Stimulated activated CD8-positive, alpha-beta memory T cell treated with anti-CD3 and anti-CD28 coated beads, Interleukin-7, amount 100 ng/mL, for 24 hours (primary cell): ENCODE measurements at places on chromosomes 7 and 10.

- DNase-seq: no peak
Measured at GRCh38 chr10:55330486-55330885, 529.5 kb upstream of the PCDH15 start.

- DNase-seq: no peak
Measured at GRCh38 chr10:13016426-13016825, 14.9 kb upstream of the CCDC3 start.

GRCh38 chr10:71836596-71836974, 14.5 kb downstream of the PSAP start:
- DNase-seq: no peak

DNA sequence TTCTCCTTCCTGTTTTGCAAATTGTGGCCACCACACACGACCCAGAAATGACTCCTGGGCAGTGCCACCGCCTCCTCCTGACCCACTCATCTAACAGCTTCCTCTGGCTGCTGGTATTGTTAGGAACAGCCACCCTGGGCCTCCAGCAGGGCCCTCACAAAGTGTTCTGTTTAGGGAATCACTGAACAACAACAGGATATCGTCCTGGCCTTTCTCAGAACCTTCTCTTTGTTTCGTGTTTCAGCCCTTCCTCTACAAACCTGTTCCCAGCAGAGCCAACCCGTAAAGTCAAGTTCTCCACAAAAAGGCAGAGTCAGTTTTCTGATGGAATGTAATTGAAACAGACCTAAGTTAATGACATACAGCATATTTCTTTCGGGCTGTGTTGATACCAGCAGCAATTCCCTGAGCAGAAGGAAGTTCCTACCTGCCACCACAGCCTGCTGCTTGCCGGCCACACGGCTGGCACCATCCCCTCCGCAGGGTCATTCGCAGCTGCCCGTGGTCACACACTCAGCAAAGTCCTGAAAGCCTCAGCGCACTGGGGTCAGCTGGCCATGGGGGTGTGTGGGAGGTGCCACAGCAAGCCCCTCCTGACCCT, 91.7 kb upstream of the PITRM1 start:
- no peak for DNase-seq

DNA sequence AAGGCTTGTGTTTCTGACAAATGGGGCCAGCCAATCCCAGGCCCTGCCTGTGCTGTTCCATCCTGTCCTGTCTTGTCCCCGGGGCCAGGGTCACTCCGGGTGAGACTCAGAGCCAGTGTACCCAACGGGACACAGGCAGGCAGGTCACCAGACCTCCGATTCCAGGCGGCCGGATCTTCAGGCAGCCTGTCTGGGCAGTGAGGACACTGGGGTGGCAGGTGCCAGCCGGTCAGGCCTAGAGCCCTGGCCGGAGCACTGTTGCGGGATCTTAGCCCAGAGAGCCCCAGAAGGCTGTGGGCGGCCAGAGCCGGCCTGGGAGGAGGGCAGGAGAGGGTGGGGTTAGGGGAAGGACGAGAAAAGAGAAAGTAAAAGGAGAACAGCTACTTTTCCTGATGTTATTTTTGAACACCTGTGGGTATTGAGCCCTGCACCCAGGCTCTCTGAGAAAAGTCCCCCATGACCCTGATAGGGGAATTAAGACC, 134.3 kb upstream of the TNRC18 start:
- no peak for DNase-seq

GRCh38 chr7:36604806-36605205, 119.5 kb downstream of the AOAH start:
- DNase-seq: no peak

- DNase-seq: no peak
Measured at GRCh38 chr7:117076426-117076943, 123.2 kb downstream of the ST7 start.

- no peak for DNase-seq
Measured at GRCh38 chr7:105599551-105599950, 18.3 kb upstream of the EFCAB10 start.

DNA sequence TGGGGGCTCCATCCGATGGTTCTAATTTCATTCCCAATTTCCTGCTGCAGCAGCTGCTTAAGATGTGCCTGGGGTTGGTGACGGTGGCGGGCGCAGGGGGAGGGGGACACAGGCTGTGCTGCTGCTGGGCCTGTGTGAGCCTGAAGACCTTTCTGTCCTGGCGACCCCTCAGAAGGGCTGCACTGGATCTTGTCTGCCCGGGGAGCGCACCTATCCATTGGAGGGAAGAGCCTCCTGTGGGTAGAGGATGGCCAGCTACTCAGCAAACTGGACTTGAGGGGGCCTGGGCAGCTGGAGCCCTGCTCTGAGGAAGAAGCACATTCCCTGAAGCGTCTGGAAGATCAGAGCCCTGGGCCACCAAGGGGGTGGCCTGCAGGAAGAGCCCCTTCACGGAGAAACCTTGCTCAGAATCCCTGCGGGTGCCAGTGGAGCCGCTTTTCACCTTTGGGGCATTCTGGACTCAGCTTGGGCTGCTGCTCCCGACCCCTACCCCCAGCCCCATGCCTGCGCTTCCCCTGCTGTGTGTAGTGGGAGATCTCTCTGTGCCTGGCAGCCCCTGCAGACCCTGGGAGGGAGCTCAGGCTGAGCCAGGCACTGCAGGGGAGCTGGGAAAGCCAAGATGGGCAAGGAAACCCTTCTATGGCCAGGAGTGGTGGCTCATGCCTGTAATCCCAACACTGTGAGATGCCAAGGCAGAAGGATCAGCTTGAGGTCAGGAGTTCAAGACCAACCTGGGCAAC, 17.8 kb downstream of the LDB3 start:
- DNase-seq: no peak

- DNase-seq: no peak
Measured at GRCh38 chr7:48955916-48956315, 31.6 kb downstream of the CDC14C start.

DNA sequence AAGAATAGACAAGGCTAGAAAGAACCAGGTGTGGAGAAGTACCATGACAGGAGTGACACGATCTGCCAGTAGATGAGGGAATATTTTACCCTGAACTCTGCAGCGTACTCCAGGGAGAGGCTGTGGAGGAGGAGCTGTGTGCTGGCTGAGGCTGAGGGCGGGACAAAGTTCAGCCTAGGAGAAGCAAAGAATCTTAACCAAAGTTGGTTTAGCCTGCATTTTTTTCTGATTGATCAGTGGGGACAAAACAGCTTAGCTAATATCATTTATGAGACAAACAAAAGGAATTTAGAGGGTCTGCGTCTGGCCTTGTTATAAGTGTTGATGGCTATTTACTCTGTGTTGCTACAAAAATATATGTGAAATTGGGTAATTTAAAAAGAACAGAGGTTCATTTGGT, 5.2 kb upstream of the NPSR1 start:
- no peak for DNase-seq

GRCh38 chr7:84258628-84259027, 64.0 kb upstream of the SEMA3A start:
- no peak for DNase-seq

GRCh38 chr7:64907641-64908326, 4.7 kb downstream of the ZNF273 start:
- DNase-seq: no peak

DNA sequence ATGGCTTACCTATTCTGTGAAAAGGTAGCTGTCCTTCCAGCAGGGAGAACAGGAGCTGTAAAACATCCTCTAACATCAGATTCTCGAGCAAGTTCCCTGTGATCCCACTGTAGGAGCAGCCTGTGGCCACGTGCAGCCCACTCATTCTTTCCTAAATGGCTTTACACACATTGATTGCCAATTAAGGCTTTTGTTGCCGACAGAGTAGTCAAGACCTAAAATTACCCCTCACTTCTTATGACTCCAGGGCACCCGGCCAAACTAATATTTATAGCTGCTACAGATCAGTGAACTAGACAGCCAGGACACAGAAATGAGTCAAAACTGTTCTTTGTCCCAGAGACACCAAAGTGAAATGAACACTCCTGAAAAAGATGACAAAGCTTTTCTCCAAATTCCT, 832.1 kb downstream of the SORCS3 start:
- no peak for DNase-seq

GRCh38 chr7:44486693-44487092, 3.8 kb downstream of the NUDCD3 start:
- no peak for DNase-seq

DNA sequence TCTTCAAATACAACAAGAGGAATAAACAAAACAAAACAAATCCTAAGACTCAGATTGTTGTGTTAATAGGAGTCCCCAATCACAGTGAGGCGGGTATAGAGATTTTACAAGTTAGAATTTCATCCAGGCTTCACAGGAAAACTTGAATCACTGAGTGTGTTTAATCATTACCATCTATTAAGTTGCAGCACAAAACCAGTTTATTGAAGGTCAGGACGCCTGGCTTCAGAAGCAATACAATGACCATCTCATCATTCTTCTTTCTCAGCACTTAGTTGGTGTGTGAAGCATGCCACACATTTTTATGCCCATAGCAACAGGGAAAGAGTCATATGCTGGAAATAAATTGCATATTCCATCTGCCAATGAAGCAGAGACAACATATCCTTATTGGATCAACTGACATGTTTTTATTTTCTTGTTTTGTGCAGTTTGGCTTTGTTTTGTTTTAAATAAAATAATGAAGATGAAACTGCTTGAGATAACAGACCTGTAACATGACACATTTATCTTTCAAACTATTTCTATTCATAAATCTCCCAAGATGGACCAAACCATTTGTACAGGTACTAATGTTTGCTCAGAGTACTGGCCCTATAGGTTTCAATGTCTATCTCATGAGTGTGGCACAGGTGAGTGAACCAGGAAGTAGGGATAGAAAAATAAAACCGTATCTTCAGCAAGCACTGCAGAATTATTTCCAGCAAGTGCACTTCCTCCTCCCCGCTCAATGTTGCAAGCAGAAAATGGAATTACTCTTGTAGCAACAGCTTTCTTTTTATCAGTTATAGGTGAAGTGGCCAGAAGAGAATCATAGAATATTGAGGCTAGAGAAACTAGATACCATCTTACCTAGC, 40.4 kb downstream of the TAC1 start:
- DNase-seq: no peak

- DNase-seq: no peak
Measured at GRCh38 chr7:96546426-96546825, 163.2 kb downstream of the SEM1 start.

GRCh38 chr7:118151671-118152070, 32.3 kb upstream of the LSM8 start:
- no peak for DNase-seq

GRCh38 chr10:23951841-23952240, 257.1 kb upstream of the KIAA1217 start:
- no peak for DNase-seq

- no peak for DNase-seq
Measured at GRCh38 chr7:11492307-11492706, 339.7 kb downstream of the THSD7A start.

DNA sequence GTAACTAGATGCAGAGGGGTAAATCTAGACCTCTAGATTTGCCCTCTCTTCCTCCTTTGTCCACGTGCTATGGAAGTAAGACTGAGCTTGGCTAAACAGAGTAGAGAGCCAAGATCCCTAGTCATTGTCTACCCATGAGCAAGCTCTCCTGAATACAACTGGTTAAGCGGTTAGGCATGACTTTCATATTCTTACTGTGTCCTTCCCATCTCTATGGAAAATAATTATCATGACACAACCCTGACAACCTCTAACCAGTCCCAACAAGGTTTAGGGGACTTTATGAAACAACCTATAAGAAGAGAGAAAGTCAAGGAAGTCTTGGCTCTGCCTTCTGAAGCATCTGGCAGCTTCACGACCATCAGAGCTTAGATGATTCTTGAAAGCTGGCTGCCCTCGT, 7.8 kb upstream of the LAMB4 start:
- DNase-seq: no peak

GRCh38 chr10:125626671-125627070, 56.3 kb downstream of the TEX36 start:
- no peak for DNase-seq

DNA sequence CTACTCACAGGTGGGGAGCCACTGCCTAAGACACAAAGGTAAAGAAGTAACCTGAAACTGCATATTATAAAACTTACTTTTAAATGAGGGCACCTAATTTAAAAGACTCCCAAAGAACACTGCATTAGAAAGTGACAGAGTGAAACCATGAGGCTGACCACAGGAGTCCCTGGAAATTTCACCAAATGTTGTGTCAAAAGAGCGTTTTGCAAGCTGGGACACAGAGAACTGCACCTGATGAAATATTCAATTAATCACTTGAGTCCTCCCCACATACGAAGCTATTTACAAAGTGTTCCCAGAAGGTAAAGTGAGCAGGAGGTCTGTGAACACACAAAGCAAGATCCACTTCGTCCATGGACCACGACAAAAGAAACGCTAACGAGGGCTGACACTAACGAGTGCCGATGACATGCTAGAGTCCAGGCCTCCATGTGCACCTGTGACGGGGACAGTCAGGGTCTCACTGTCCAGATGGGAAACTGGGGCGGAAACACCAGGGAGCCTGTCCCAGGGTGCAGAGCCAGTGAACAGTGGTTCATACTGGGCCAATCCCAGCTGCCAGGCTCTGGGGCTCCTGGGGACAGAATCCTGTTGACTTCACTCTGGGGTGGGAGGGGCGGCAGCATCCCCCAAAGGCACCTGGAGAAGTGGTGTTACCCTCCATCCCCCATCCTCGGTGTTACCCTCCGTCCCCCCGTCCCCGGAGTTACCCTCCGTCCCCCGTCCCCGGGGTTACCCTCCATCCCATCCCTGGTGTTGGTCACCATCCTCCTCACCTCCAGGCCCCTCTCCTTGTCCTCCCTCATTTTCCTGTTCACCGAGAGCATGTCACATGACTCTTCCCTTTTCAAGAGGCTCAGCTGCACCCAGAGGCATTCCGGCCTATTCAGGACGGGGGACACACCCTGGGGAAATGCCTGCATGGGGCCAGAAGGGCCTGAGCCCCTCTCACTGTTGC, 63.4 kb downstream of the DIP2C start:
- DNase-seq: no peak

DNA sequence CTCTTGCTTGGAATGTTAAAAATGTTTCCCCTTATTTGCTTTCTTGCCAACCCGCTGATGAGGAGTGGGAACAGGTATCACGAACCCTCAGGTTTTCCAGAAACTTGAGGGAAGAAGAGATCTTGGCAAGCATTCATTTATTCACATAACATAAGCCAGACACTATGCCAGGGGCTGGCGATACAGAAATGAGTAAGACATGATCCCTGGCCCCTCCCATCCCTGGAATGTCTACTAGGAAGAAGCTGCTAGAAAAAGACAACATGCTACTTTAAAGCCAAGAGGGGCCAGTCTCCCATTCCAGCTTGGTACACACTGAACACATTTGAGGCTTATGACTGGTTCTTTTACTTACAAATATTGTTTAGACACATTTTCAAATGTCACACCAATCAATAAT, 26.4 kb downstream of the SLC35B4 start:
- DNase-seq: no peak

- no peak for DNase-seq
Measured at GRCh38 chr7:84194484-84195271, at the start of gene SEMA3A. Gene SEMA3A, minus strand, starts transcription at chr7:84194789. Its CDS starts 203 bp downstream, at chr7:84194586.

- DNase-seq: no peak
Measured at GRCh38 chr10:122636953-122637352, 62.7 kb downstream of the C10orf120 start.

DNA sequence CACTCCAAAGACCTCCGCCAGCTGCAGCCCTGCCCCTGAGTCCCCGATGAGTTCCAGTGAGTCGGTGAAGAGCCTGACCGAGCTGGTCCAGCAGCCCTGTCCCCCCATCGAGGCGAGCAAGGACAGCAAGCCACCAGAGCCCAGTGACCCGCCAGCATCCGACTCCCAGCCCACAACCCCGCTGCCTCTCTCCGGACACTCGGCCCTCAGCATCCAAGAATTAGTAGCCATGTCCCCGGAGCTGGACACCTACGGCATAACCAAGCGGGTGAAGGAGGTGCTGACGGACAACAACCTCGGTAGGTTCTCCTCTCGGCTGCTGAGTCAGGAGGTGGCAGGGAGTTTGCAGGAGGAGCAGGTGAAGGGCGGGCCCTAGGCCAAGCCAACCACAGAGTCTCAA, 59.3 kb upstream of the SH2B2 start:
- DNase-seq: no peak
